ENCODE measurements at places on chromosomes 11 and 22. TPM values are rescaled to one million over a fixed set of nuclear protein-coding genes. Genes with fewer than 3 reads are reported as not detected.

CBLIF gene
- not detected for polyA plus RNA-seq

DNA sequence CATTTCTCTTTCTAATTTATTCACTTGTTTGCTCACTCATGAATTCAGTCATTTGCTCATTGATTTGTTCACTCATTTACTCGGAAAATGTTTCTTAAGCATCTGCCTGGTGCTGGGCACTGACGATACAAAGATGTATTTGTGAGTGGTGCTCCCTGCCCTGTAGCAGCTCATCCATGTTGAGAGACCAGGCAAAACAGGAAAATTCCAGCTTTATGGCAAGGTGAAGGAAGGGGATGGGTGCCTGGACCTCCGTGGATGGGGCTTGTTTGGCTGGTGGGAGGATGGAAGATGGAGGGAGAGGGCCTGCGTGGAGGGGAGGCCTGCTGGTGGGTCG, 53.1 kb downstream of the TBC1D22A start:
- DNase-seq = no peak

GRCh38 chr11:59176330-59176729, 4.4 kb downstream of the DTX4 start:
- no peak for DNase-seq

GSTT2B gene
- 11.8 TPM for polyA plus RNA-seq

DNA sequence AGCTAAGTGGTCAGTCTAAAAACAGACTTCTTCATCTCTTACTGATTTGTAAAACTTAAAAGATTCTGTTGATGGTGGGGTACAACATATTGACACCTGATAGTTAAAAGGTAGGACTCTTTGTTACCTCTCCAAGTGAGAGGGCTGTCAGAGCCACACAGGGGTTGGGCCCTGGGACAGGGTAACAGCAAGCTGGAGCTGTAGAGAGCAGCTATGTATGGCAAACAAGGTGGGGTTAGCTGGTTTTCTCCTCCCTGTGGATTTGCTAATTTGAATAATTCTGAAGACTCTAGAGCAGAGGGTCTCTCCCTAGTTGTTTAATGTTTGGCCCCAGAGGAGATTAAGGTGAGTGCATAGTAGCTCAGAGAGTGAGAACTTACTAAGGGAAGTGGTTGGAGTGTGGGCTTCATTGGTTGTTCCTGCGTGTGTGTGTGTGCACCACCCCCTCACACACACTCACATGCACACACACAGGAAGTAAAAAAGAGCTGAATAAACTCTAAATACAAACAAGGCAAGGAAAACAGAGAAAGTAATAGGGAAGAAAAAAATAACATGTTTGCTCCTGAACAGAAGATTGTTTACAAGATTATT, 9.2 kb upstream of the GAS2 start:
- no peak for DNase-seq

RFPL2 gene
- polyA plus RNA-seq = not detected

DNA sequence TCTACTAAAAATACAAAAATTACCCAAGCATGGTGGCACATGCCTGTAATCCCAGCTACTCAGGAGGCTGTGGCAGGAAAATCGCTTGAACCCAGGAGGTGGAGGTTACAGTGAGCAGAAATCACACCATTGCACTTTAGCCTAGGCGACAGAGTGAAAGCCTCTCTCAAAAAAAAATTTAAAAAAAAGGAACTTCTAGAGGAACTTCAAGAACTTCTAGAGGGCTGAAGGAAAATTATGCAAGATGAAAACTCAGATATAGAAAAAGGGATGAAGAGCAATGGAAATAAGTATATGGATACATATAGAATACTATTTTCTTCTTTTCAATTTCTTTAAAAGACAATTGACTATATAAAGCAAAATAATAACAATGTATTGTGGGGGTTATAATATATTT, 51.2 kb upstream of the PRR5 start:
- DNase-seq = no peak

- no peak for DNase-seq
These were observed 144.9 kb downstream of the MAML2 start for GRCh38 chr11:96197801-96198701.

GRCh38 chr11:59221441-59221840, 8.7 kb upstream of the MPEG1 start:
- no peak for DNase-seq

DNA sequence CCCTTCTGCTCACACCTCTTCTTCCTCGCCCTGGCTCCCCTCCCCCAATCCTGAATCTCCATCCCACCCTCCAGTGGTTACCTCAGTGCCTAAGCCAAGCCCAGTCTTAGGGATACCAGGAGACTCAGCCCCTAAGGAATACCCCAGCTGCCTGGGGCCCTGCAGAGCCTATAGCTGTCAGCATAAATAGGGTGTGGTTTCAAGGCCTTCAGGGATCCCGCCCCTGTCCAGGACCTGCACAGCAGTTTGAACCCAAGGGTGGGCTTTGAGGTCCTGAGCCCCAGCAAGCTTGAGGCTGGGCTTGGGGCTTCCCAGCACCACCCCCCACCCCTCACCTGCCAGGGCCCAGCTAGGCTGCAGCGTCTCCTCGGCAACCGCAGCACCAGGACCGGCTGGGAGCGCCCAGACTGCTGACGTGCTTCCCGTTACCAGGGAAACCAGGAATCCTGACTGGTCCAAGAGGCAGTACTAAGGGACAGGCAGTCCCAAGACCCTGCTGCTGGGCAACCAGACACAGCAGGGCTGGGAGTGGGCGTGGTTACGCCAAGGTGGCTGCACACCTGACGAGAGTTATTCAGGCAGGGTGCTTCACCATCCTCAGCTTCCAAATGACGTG, 13.7 kb downstream of the APBB1 start:
- peak; percentile 56 for DNase-seq

- DNase-seq = no peak
These were observed 1.3 kb upstream of the SYT13 start for GRCh38 chr11:45287316-45287903.

MCAT gene
- 7.5 TPM for polyA plus RNA-seq

ANKRD49 gene
- polyA plus RNA-seq = 22.3 TPM

OR52I2 gene
- polyA plus RNA-seq = not detected

GRCh38 chr11:95219599-95219998, 11.4 kb downstream of the SESN3 start:
- DNase-seq = no peak

ADM gene
- 33.2 TPM for polyA plus RNA-seq

- DNase-seq = peak; percentile 14
These were observed 758 bp downstream of the LDLRAD3 start for GRCh38 chr11:35944503-35945136.
